ENCODE measurements at places on chromosomes 2 and 18. TPM values are rescaled to one million over a fixed set of nuclear protein-coding genes. Genes with fewer than 3 reads are reported as not detected.

DNA sequence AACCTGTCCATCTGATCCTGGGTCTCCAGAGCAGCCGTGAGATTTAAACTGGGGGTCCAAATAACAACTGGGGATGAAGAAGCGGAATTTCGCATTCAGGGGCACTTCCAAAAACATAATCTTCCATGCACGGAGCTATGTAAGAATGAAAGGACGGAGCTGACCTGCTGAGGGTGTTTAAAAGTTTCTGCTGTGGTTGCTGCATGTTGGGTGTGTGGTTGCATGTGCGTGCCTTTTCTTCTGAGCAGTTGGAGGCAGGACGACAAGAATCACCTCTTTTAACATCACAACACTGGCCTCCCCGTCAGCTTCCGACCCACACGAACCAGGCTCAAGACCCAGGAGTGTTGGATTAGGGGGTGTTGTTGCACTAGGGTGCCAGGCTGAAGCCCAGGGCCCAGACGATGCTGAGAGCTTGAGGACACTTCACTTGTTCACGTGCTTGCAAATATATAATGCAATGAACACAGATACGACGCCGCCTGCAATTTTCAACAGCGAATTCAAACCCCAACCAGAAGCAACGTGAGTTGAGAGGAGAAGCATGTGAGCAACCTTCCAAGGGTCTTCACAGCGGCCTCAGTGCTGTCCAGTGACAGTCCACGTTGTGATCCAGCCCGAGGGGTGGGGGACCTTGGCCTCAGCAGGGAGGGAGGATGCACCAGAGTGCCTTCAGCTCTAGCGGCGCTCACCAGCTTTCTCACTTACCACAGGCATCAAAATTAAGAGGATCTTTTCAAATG, 76.0 kb upstream of the SALL3 start:
- DNase-seq, result no peak

DNA sequence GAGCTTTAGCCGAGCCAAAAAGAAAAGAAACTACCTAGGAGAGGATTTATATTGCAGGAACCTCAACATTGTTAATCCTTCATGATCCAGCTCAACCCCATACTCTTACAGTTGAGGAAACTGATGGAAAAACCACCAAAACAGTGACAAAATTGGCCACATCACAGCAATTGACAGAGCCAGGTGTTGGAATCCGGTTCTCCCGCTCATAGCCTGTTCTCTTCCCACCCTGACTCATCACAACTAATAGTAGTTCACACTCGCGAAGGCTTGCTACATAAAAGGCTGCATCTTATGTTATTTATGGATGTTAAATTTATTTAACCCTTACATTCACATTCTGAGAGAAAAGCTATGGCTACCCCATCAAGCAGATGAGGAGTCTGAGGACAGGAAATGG, 33.7 kb downstream of the SLC9A4 start:
- no peak for DNase-seq

DNA sequence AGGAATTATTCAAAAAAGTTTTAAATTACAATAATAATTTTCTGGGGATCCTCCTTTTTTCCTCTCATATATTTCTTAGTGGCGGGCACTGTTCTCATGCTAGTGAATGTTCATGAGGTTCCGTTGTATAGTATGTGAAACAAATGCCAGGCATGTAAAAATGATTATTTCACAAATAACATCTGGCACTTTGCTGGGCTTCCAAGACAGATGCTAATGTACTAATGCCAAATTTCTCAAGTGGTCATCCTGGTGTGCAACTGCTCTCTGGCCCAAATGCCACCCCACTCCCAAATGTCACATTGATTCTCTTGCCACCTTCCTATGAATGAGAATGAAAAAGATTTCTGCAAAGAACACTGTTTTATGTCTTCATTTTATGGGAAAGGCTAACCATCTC, 564.0 kb upstream of the GCFC2 start:
- DNase-seq, result no peak

PLCD4 gene
- 2.8 TPM for total RNA-seq

TANK gene
- total RNA-seq, result 90.7 TPM
